Kidney (tissue), 22 donors: ENCODE measurements at places on chromosomes 11 and 22. TPM values are rescaled to one million over a fixed set of nuclear protein-coding genes. Genes with fewer than 3 reads are reported as not detected.

DNA sequence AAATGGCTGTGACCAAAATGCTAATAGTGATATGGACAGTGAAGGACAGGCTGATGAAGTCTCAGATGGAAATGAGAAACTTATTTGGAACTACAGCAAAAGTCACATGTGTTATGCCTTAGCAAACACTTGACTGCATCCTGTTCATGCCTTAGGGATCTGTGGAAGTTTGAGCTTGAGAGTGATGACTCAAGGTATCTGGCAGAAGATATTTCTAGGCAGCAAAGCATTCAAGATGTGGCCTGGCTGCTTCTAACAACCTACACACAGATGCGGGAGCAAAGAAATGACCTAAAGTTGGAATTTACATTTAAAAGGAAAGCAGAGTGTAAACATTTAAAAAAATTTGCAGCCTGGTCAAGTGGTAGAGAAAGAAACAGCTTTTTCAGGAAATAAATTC lies 28.1 kb upstream of the CD81 start:
- H3K36me3 ChIP-seq, result no peaks in the 10 kb centered on the region
- no peak overlapping the region for H3K27ac ChIP-seq
- no peaks in the 10 kb centered on the region for H3K27me3 ChIP-seq
- no peaks in the 10 kb centered on the region for H3K4me1 ChIP-seq
- no peak for DNase-seq
- H3K4me3 ChIP-seq, result no peak overlapping the region

DNA sequence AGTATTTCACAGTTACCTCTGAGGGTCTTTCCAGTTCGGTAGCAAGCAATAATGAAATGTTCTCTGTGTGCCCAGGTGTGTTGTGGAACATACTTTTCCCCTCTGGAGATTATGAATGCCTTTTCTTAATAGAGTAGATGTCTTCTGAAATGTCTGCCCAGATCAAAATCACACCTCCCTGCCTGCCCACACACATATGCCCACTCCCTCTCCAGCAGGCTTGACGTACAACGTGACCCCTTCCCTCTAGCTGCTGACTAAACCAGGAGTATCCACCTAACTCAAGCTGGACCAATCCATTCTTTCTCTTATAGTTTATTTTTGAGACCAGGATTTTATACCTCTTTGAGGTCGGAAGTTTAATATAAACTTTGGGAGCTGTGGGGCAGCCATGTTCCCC lies 48.7 kb downstream of the ME3 start:
- H3K4me3 ChIP-seq, result no peak overlapping the region
- no peaks in the 10 kb centered on the region for H3K36me3 ChIP-seq
- H3K27me3 ChIP-seq, result no peaks in the 10 kb centered on the region
- DNase-seq, result no peak
- H3K27ac ChIP-seq, result no peak overlapping the region

- H3K27me3 ChIP-seq, result no peaks in the 10 kb centered on the region
- DNase-seq, result no peak
- no peaks in the 10 kb centered on the region for H3K36me3 ChIP-seq
- H3K27ac ChIP-seq, result no peak overlapping the region
Measured at GRCh38 chr11:117070016-117070415, 28.2 kb downstream of the SIK3 start.

GRCh38 chr11:20873054-20873453 lies 203.7 kb downstream of the NELL1 start:
- H3K36me3 ChIP-seq, result no peaks in the 10 kb centered on the region
- no peaks in the 10 kb centered on the region for H3K27me3 ChIP-seq
- H3K4me1 ChIP-seq, result no peaks in the 10 kb centered on the region
- H3K27ac ChIP-seq, result no peak overlapping the region

DNA sequence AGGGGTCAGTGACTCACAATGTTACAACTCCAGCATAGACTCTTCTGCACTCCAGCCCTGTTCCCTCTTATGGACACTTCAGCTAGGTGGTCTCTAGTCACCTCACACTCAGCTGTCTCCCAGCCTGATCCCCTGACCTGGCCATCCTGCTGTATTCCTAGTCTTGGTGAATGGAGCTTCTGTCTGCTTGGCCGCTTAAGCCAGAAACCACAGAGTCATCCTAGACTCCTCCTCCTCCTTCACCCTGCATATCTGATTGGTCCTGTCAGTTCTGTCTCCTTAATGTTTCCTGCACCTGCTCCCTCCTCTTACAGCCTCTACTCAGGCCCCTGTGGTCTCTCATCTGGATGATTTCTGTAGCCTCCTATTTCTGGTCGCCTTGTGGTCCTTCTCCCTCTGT lies 144.9 kb downstream of the HIPK3 start:
- no peaks in the 10 kb centered on the region for H3K4me1 ChIP-seq
- DNase-seq, result no peak
- no peaks in the 10 kb centered on the region for H3K36me3 ChIP-seq
- H3K27me3 ChIP-seq, result no peaks in the 10 kb centered on the region

- H3K27me3 ChIP-seq, result no peaks in the 10 kb centered on the region
- H3K36me3 ChIP-seq, result no peaks in the 10 kb centered on the region
- H3K4me3 ChIP-seq, result no peak overlapping the region
- no peaks in the 10 kb centered on the region for H3K4me1 ChIP-seq
Measured at GRCh38 chr11:61109671-61110070, 7.4 kb downstream of the CD5 start.

GRCh38 chr11:130391711-130392110 lies 36.7 kb downstream of the ADAMTS8 start:
- no peak overlapping the region for H3K4me3 ChIP-seq
- no peak overlapping the region for H3K27ac ChIP-seq
- H3K4me1 ChIP-seq, result no peaks in the 10 kb centered on the region
- H3K27me3 ChIP-seq, result no peaks in the 10 kb centered on the region
- no peaks in the 10 kb centered on the region for H3K36me3 ChIP-seq
- no peak for DNase-seq

Gene JHY
- polyA plus RNA-seq, result 4.8 TPM
